Gastrocnemius medialis (tissue), 4 donors: ENCODE measurements at places on chromosomes 1 and 21.

DNA sequence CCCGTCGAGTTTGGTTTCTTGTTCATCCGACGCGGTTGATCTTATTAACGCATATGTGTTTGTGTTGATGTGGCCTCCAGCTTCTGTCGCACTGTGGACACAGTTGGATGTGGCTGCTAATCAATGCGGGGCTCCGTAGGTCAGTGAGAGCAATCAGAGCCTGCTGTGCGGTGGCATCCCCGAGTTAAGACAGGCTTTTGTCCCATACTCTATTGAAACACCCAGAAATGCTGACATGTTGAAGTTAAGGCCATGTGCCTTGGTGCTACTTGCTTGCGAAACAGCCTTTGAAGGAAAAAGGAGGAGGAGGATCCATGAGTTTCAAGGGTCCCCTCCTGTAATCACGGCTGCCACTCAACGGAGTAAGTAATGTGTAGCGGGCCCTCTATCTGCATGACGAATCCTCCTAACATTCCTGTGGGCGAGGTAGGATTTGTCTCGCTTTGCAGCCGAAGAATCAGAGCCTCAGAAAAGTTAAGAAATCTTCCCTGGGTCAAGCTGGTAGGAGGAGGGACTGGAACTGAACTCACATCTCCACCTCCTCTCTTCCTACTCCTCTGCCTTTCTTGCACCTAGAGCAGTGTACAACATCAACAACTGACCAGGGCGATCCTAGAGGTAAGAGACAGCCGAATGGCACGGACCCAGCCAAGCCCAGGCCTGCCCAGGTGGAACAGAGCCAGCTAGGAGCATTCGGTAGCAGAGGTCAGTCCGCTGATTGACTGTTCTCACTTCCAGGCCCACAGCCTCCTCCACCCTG is 19.5 kb downstream of the PDE9A start:
- peaks cover 11% of the 10 kb centered on the region for H3K27me3 ChIP-seq
- no peak overlapping the region for H3K27ac ChIP-seq
- H3K36me3 ChIP-seq, result no peaks in the 10 kb centered on the region
- no peak overlapping the region for H3K4me3 ChIP-seq
- H3K4me1 ChIP-seq, result no peaks in the 10 kb centered on the region

DNA sequence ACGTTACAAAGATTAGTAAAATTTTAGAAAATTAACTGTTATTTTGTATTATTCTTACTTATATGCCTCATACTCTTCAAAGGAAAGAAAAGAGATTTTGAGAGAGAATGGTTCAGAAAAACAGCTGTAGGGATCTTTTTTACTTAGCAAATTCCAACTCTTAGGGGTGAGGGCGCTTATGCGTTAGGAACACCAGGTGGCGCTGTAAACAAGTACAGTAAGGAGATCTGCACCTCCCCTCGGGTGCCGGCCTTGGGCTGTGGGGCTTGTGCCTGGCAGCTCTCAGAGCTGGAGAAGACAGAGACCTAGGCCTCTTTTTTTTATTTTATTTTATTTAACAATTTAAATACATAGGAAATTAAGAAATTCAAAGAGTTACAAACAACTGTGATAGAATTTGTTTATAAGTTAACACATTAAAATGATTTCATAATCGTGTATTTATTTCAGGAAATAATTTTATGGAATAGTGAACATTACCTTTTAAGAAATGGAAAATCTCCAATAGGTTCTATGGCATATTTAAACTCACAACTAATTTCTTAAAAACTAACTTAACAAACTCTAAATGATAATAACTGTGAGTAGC is 32.6 kb downstream of the UTP25 start:
- DNase-seq, result peak; percentile 19
- no peaks in the 10 kb centered on the region for H3K27me3 ChIP-seq
- no peaks in the 10 kb centered on the region for H3K36me3 ChIP-seq
- no peak overlapping the region for H3K4me3 ChIP-seq
- no peaks in the 10 kb centered on the region for H3K4me1 ChIP-seq

DNA sequence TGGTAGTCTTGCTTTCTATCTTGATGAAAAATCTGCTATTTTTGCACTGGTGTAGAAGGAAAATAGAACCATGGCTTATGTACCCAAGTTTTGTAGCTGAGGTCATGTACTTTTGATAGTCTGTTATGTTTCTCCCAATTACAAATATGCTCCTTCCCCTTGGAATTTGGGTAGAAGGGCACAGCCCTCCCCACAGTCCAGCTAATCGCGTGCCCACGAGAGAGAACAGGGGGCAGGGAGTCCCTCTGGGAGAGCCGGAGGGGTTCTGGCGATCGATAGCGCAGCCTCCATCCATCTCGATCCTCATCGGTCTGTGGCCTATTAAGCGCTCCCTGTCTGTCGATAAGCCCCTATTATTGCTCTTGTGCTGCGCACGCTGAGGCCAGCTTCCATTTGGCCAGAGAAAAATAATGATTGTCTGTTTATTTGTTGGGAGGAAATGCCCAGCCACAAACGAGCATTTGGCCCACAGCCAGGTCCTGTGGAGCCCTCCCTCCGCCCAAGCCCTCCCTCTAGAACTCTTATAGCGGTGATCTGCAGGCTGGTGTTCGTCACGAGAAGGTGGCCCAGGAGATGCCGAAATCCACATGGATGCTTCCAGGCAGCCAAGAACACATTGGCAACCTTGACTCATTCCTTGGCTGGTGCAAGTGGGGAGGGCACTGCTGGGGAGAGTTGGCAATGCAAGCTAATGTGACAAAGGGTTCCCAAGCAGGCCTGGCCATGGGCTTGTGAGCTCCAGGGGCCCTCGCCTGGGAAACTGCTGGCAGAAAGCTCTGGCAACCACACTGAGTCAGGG is 134.7 kb upstream of the TNR start:
- H3K36me3 ChIP-seq, result no peaks in the 10 kb centered on the region
- no peaks in the 10 kb centered on the region for H3K4me1 ChIP-seq
- no peak for DNase-seq
- H3K4me3 ChIP-seq, result no peak overlapping the region
- no peak overlapping the region for H3K27ac ChIP-seq
- H3K27me3 ChIP-seq, result no peaks in the 10 kb centered on the region

GRCh38 chr1:41242342-41243078 is 404 bp upstream of the SCMH1 start:
- H3K27me3 ChIP-seq, result no peaks in the 10 kb centered on the region
- peaks cover 7% of the 10 kb centered on the region for H3K4me1 ChIP-seq
- no peaks in the 10 kb centered on the region for H3K36me3 ChIP-seq
- peak overlapping the region; percentile 81 for H3K27ac ChIP-seq
- H3K4me3 ChIP-seq, result peak overlapping the region; percentile 70
- DNase-seq, result peak; percentile 20

GRCh38 chr1:94792473-94793295 is 27.5 kb upstream of the SLC44A3 start:
- H3K4me3 ChIP-seq, result no peak overlapping the region
- no peaks in the 10 kb centered on the region for H3K36me3 ChIP-seq
- DNase-seq, result no peak
- peaks cover 17% of the 10 kb centered on the region for H3K4me1 ChIP-seq
- peak overlapping the region; percentile 69 for H3K27ac ChIP-seq
- H3K27me3 ChIP-seq, result no peaks in the 10 kb centered on the region

- H3K27ac ChIP-seq, result no peak overlapping the region
- no peaks in the 10 kb centered on the region for H3K27me3 ChIP-seq
- no peak for DNase-seq
- H3K4me1 ChIP-seq, result no peaks in the 10 kb centered on the region
- no peak overlapping the region for H3K4me3 ChIP-seq
Measured at GRCh38 chr1:235225299-235225698, 64.2 kb upstream of the RBM34 start.

DNA sequence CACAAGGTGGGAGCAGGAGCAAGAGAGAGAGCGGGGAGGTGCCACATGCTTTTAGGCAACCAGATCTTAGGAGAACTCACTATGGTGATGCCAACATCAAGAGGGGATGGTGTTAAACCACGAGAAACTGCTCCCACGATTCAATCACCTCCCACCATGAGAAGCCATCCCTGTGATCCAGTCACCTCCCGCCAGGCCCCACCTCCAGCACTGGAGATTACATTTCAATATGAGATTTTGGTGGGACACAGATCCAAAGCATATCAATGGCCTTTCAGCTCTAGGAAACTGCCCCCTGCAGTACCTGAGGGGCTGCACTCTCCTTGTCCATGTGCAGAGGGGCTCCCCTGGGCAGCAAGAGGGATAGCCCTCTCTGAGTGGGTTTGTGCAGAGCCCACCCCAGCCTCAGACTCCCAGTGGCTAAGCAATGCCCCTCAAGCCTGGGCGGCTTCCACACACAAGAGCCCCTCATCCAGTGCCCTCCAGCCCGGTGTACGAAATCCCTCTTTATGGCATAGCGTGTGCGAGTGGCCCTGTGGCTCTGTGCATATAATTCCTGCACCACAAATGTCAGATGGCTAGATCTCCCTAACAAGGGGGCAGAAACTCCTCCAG is 15.5 kb upstream of the PRDM16 start:
- DNase-seq, result no peak
- H3K27me3 ChIP-seq, result peaks cover 17% of the 10 kb centered on the region
- H3K36me3 ChIP-seq, result no peaks in the 10 kb centered on the region
- H3K4me1 ChIP-seq, result no peaks in the 10 kb centered on the region

DNA sequence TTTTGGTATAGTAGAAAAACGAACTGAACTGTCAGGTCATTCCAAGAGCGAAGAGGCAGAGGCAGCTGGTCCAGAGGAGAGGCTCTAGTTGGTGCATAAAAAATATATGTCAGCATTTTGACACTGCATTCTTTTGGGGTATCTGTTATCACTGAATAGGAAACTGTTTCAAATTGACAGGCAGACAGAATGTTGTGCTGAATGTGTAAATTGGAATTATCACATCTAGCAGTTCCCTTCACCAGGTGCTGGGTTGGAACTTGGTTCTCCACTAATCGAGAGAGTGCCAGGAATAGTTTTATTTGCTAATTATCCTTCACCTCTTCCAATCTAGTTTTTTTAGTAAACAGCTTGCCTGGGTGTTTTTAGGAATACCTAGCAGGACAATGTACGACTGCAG is 52.2 kb downstream of the ADGRL2 start:
- H3K4me1 ChIP-seq, result no peaks in the 10 kb centered on the region
- no peak overlapping the region for H3K27ac ChIP-seq

DNA sequence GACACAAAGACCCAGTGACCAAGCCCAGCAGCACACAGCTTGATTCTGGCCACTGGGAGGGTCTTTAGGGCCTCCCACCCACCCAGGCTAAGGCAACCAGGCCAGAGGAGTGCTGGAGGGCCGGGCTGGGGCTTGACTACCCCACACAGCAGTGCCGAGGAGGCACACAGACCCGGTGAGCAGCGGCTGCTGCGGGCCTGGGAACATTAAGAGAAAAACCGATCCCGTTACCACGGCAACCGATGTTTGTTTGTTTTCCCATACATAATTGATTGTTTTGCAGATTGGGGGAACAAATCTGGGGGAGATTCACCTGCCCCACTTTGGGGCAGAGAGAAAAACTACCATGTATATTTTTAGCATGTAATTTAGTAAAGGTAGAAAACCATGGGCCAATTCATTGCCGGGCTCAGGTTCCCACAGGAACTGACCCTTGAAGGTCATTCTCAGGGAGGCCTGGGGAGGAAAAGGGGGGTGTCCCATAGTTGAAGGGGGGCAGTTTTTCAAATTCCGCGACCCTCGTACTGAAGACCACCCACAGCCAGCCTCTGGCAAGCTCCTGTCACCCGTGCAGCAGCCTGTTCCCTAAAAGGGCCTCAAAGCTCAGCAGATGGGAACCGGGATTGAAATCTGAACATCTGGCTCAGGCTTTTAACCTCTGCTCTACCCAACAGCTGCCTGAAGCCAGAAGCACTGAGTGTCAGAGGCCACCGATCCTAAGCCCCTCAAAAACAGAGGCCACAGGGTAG is 35.3 kb downstream of the CHD5 start:
- H3K27me3 ChIP-seq, result peaks cover 20% of the 10 kb centered on the region
- no peak for DNase-seq
- H3K4me3 ChIP-seq, result no peak overlapping the region
- no peaks in the 10 kb centered on the region for H3K36me3 ChIP-seq

GRCh38 chr1:47471163-47471562 is 33.3 kb downstream of the FOXD2 start:
- H3K36me3 ChIP-seq, result no peaks in the 10 kb centered on the region
- peak; percentile 22 for DNase-seq
- no peak overlapping the region for H3K4me3 ChIP-seq

DNA sequence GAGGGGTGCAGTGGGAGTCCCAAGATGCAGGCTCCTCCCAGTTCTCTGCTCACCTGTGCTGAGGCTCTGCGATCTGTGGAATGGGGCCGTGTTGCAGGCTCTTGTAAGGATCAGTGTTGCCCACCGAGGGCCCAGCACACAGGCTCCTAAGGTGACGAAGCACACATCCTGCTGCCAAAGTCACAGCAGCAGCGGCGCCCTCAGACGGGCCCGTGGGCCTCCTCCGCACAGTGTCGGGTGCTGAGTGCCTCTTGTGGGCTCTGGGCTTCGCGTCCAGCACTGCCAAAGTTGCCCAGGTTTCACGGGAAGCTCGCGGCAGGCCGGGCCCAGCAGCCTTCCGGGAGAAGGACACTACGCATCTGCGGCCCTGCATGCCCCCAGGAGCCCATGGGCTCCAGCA is 72.1 kb upstream of the ABCG1 start:
- no peaks in the 10 kb centered on the region for H3K36me3 ChIP-seq
- no peak for DNase-seq
- no peaks in the 10 kb centered on the region for H3K27me3 ChIP-seq
- H3K4me3 ChIP-seq, result no peak overlapping the region
- no peaks in the 10 kb centered on the region for H3K4me1 ChIP-seq

DNA sequence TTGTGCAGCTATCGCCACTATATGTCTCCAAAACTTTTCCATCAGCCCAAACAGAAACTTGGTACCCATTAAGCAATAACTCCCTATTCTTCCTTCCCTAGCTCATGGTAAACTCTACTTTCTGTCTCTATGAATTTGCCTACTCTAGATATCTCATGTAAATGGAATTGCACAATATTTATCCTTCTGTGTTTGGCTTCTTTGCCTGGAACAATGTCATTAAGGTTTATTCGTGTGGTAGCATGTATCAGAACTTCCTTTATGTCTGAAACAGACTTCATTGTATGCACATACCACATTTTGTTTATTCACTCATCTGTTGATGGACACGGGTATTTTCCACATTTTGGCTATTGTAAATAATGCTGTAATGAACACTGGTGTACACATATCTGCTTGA is 40.7 kb upstream of the CD34 start:
- no peaks in the 10 kb centered on the region for H3K27me3 ChIP-seq
- no peak overlapping the region for H3K4me3 ChIP-seq
- no peaks in the 10 kb centered on the region for H3K4me1 ChIP-seq

DNA sequence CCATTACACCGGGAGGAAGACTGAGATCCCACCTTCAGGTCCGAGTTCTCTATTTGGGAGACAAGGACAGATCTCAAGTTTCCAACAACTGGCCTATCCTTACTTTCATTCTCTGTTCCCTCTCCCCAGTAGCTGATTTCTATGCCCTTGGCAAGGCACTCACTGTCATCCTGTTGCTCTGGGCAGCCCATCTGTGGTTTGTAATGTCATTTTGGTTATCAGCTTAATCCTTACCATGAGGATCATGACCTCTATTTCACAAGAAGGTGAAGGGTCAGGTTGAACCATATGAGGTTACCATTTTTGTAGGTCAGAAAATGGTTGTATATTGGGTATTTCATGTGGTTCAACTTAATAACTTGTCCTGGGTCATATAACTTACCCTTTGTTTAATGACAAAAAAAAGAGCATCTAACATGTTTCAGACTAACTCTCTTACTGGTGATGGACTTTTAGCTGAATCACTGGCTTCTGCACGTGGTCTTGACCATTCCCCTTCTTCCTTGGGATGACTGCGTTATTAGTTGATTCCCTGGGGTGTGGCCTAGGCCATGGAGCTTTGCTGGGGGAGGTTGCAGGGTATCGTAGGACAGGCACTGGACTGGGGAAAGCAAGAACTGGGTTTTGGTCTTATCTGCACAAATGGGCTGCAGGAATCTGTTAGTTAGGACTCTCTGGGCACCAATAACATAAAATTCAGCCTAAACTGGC is 120.2 kb downstream of the ACTL8 start:
- H3K4me1 ChIP-seq, result no peaks in the 10 kb centered on the region
- no peak overlapping the region for H3K4me3 ChIP-seq
- no peaks in the 10 kb centered on the region for H3K27me3 ChIP-seq
- no peak for DNase-seq
